ENCODE measurements at places on chromosomes 3 and 15. TPM values are rescaled to one million over a fixed set of nuclear protein-coding genes. Genes with fewer than 3 reads are reported as not detected.

DNA sequence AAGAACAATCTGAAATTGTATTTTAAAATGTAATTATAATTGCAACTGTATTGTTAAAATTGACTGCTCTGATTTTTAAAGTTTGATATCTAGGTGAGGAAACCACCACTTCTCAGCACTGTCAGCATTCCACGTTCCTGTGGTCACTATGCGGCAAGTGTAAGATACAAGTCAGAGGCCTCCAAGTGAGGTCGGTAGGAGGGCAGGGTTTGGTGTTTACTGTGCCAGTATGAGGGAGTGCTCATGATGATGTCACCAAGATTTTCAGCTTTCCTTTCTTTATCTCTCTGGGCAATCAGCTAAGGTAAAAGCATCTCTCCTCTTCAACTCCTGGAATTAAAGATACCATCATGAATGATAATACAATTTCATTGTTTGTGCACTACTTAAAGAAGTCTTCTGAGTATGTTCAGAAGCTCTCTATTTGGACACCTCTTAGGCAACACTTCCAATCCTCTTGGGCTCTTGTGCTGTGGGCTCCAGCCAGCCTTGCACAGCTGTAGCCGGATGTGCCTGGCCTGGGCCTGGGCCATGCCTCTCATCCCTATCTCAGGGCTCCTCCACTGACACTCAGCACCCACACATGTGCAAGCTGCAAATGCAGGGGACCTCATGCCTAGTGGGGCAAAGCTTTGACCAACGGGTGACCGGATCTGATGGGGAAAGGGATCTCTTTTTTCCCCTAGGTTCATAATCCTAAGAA, 42.9 kb downstream of the CCR3 start:
- no peak for DNase-seq

GRCh38 chr3:184189421-184189820, 3.4 kb downstream of the ABCF3 start:
- DNase-seq: no peak

GRCh38 chr15:51356983-51357382, 15.5 kb downstream of the GLDN start:
- DNase-seq: no peak

DNA sequence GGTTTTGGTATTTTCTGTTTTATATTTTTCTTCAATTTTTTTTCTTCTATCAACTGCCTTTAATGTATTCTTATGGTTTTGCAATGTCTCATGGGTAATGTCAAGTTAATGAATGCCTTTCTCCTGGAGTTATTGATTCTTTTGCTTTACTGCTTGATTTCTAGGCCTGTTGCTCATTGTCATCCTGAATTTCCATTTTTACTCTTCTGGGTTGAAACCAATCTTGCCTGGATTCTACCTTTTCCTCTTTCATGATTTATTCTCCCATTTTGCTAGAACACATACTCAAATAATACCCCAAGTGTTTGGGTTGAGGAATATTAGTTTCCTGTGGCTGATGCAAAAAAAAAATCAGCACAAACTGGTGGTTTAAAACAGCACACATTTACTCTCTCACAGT, 315.2 kb upstream of the PDZRN3 start:
- no peak for DNase-seq

GRCh38 chr15:47411733-47412132, 305.6 kb upstream of the SEMA6D start:
- DNase-seq: no peak

GRCh38 chr15:66075947-66076346, 177.6 kb downstream of the MEGF11 start:
- no peak for DNase-seq

- no peak for DNase-seq
These were observed 145.2 kb upstream of the CDIN1 start for GRCh38 chr15:36434177-36434576.

DNA sequence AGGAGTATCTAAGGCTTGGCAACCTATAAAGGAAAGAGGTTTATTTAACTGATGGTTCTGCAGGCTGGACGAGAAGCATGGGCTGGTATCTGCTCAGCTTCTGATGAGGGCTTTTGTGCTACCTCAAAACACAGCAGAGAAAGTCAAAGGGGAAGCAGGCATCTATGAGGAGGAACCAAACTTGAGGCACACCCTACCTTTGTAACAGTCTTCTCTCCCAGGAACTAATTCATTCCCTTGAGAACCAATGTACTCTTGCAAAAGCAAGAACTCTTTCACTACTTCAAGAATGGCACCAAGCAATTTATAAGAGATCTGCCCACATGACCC, 109.0 kb downstream of the CGGBP1 start:
- DNase-seq: no peak

DNA sequence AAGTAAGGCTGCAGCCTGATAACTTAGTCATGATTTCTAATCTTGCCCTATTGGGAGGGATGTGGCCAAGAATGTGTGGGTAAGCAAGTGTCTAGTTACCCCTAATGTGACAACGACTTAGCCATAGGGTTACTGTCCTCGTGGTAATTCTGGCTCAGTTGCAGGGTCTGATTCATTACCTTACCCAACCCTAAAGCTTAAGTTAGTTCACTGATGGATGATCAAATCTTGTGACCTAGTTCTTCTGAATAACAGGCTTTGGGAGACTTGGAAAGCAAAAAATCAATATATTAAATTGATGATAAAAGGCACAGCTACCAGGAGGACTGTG, 1.6 kb upstream of the INTS14 start:
- DNase-seq: no peak

DNA sequence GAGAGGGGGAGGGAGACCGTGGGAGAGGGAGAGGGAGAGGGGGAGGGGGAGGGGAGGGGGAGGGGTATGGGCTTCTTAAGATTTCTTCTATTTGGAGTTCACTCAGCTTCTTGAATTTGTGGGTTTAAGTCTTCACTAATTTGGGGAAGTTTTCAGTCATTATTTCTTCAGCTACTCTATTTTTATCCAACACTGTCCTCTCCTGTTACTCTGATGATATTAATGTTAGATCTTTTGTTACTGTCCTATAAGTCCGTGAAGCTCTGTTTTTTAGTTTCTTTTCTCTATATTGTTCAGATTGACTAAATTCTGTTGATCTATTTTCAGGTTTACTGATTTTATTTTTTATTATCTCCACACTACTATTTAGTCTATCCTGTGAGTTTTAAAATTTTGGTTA, 351.5 kb upstream of the TPM1 start:
- no peak for DNase-seq

- no peak for DNase-seq
These were observed 23.9 kb downstream of the ATP13A3 start for GRCh38 chr3:194462936-194463335.

DNA sequence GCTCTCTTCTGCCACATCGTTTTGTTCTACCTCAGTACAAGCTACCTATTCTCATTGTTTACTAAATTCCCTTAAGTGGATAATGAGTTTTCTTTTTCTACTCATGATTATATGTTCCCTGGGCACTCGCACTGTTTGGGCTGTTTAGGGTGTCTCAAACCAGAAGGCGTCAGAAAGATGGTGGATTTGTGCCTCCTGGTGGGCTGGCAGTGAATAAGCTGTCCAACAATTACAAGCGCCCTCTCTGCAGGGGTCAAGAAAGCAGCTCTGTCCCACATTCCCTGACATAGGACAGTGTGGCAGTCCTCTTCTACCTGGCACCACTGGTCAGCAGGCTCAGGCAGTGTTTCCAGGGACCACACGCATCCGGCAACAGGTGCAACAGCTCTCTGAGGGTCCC, 173.4 kb upstream of the PPP2R3A start:
- DNase-seq: peak; percentile 14

GRCh38 chr15:69217381-69217780, 56.9 kb downstream of the GLCE start:
- DNase-seq: no peak

GRCh38 chr15:81296673-81297072, 27.3 kb downstream of the STARD5 start:
- no peak for DNase-seq

- DNase-seq: no peak
These were observed 140.5 kb upstream of the MLF1 start for GRCh38 chr3:158430448-158430847.

DNA sequence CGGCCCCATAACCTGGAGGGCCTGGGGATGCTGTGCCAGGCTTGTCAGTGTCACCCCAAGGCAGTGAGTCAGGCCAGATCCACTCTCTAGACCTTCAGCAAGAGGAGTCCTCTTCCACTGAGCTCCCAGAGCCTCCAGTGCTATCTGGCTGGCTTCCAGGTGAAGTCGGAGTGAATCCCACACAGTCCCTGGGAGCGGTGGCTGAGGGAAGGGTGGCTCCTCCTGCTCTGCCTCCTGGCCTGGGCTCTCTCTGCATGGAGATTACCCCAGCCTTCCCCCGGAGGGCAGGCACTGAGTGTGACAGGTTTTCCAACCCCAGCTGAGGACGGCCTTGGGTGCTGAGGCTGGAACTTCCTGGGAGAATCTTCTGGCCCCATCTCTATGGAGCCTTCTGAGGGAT, 82.7 kb downstream of the EPHB1 start:
- DNase-seq: no peak

DNA sequence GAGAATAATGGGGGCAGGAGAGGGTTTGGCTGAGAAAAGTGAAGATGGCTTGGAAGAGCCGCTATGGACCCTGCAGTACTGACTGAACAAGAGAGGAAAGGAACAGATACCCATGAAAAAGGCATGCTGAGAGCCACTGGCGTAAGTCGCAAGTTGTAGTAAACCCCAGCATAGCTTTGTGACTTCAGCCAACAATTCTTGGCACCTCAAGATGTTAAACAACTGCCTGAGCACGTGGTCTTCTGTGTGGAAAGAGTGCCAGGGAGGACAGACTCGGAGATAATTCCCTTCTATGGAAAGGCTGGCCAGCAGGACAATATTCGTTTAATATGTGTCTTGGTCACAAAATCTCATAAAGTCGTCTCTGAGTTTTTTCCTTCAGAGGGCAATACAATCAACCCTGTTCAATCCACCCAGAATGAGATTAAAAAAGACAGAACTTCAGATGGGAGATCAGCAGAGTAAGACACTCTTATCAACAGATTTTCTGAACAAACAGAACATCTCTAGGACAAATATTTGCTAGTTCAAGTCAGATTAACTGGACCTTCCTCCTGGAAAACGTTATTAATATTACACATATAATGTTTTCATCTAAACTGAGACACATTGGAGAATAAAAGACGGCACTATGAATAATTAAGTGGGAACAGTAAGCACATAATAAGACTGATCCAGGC, 49.2 kb downstream of the NEK10 start:
- DNase-seq: no peak

DNA sequence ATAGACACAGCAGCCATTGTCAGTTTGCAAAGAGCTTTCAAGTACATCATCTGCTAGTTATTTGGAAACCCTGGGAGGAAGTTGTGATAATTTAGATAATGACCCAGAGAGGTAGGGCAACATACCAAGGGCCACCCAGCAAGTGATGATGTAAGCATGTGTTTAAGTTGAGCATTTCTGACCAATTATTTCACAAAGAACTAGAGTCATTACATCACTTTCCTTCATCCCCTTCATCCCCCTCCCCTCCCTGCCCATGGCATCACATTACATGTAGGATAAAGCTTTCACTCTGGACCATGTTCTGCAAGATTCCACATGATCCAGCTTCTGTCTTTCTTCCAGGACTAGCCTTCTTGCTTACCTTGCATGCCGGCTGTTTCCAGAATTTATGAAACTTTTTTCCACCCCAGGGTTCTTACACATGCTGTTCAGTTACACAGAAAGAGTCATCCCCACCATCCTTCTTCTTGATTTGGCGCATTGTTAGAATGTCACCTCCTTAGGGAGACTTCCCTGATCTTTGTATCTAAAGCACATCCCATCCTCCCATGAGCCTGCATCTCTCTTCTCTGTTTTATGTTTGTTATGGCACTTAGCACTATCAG, 71.3 kb downstream of the PTPRG start:
- no peak for DNase-seq

DNA sequence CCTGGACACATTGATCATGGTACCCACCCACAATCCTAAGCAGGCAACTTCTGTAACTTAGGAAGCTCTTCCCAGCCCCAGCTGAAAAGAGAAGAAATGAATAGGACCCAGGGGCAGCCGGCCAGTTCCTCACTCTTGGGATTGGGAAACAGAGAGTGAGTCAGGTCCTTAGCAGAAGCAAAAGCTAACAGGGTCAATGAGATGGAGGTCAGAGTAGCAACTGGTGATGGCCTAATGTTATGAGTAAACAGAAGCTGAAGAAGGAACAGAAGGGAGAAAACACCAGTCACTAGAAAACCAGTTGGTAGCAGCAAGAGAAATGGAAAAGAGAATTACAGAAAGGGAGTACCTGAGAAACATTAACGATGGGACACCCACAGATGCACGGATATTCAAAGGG, 20.0 kb downstream of the RIOX2 start:
- no peak for DNase-seq

DNA sequence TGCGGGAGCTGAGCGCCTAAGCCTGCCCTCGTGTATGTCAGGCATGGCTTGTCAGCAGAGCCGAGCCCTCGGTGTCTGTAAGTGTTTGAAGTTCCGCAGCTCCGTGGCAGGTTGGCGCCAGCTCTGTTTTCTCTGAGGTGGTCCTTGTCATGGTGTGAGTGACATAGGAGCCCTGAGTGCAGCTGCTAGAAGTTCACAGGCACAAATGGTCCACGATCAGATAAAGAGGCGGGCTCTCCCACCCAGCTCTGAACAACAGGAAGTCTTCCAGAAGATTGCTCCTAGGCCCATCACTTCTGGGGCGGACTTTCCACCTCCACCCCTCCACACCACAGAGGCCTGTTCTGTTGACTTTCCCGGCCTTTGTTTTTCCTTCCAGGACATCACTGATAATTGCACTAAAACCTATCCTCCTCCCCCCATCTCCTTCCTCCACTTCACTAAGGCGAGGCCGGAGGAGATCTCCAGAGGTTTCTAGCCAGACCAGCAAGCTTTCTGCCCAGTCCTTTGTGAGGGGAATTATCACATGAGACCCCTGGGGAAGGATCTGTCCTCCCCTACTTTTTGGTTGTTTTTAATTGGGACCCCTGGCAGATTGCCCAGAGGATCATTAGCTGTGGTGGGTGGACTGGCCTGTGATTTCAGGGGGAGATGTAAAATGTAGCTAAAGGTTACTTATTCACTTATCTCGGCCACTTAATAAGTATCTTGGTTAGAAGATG, 19.9 kb downstream of the ITPR1 start:
- no peak for DNase-seq

The FAM174B gene
- 10.6 TPM for total RNA-seq

The C15orf62 gene
- total RNA-seq: 0.61 TPM

The MKRN3 gene
- 3.8 TPM for total RNA-seq

The LRRC31 gene
- not detected for total RNA-seq

The CP gene
- total RNA-seq: 0.42 TPM

The SLC12A8 gene
- total RNA-seq: 2.7 TPM

The SLC25A36 gene
- total RNA-seq: 68.2 TPM

The BFSP2 gene
- not detected for total RNA-seq

The CLDN18 gene
- total RNA-seq: not detected

The DUOXA2 gene
- total RNA-seq: not detected

The TTLL13 gene
- total RNA-seq: 0.19 TPM

The GRAMD1C gene
- total RNA-seq: 2.4 TPM

The GOLGA8K gene
- total RNA-seq: 1.8 TPM
